Activated CD8-positive, alpha-beta T cell treated with anti-CD3 and anti-CD28 coated beads, Interleukin-2, amount 10 ng/mL, durations not matched to agents 7 days and 5 days (primary cell): ENCODE measurements at places on chromosomes 7 and 10.

DNA sequence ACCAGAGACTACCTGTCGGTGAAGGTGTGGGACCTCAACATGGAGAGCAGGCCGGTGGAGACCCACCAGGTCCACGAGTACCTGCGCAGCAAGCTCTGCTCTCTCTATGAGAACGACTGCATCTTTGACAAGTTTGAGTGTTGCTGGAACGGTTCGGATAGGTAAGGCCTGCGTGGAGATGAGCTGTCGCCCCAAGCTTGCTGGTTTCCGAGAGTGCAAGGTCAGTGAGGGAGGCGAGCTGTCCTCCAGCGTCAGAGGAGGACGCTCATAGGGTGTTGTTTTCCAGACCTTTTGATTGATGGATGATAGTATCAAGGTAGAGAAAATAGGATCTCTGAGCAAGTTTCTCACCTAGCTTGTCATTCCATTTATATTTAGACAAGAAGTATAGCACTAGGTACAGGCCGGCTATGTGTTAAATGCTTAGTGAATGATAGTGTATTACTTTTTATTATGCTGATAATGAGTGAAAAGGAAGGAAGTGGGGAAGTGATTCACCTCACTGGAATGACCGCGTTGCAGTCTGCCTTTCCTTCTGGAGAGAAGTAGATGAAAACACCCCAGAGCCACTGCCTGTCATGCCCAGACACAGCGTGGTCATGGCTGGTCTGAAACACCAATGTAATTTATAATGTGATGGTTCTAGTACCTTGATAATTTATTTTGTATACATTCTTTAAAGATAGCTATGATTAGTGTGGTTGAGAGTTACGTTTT lies 33.9 kb downstream of the BNIP3 start:
- no peak for DNase-seq

- DNase-seq, result no peak
These were observed 31.0 kb upstream of the PFKP start for GRCh38 chr10:3036155-3037021.

GRCh38 chr10:21510241-21511094 lies 15.0 kb downstream of the SKIDA1 start:
- DNase-seq, result no peak

DNA sequence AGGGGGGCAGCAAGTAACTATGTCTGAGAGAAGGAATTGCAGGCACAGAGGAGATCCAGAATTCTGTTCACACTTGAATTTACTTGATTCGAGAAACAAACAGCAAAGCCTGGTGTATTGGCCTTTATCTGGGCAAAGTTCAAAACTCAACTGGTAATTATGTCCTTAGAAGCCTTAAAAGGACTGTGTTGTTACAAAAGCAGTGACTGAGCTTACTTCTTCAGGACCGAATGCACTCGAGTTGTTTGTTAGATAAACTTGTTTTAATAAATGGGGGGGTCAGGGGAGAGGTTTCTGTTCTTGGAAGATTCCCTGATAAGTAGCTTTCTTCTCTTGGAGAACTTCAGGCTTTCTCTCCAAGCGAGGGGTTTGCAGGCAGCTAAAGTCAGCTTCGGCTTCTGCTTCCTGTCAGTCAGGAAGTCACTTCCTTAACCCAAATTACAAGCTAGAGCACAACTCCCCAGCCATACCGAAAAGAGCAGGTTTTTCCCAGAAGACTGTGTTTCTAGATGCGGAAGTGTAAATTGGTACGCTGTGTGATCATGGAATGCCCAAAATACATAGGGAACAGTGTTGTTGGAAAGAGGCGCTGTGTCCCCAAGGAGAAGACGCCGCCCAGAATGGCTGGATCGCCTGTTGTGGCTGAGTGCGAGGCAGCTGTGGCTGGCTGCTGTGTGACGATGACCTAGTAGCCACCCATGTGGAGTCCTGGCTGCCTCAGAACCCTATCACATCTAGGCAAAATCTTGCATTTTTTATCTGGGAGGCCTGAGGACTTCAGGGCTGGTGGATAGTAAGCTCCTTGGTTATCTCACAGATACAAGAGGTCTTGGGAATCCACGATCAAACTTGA lies 110.4 kb downstream of the TCF7L2 start:
- no peak for DNase-seq

- DNase-seq, result no peak
These were observed 211.5 kb upstream of the SLC26A5 start for GRCh38 chr7:103657474-103657894.

DNA sequence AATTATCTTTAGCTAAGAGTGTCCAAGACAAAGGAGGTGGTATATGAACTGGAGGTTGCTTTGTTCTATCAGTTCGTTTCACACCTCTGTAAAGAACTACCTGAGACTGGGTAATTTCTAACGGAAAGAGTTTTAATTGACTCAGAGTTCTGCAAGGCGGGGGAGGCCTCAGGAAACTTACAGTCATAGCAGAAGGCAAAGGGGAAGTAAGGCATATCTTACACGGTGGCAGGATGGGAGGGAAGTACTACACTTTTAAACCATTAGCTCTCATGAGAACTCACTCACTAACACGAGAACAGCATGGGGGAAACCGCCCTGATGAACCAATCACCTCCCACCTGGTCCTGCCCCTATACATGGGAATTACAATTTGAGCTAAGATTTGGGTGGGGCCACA lies 1202.3 kb upstream of the LRRTM3 start:
- DNase-seq, result no peak

DNA sequence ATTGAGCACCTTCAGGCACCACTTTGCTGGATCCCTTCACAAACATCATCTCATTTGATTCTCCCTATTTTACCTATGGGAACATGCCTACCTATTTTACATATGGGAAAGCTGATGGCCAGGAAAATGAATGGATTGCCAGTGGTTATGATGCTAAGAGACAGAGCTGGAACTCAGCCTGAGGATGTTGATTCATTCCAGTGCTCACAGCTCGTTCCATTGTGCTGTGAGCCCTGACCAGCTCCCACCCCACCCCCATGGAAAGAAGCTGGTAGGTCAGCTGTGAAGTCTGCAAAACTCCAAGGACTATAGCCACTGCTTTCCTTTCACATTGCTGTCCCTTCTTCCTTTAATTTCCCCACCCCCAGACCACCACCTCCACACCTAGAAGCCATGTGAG lies 9.6 kb downstream of the UBTD1 start:
- DNase-seq, result no peak

DNA sequence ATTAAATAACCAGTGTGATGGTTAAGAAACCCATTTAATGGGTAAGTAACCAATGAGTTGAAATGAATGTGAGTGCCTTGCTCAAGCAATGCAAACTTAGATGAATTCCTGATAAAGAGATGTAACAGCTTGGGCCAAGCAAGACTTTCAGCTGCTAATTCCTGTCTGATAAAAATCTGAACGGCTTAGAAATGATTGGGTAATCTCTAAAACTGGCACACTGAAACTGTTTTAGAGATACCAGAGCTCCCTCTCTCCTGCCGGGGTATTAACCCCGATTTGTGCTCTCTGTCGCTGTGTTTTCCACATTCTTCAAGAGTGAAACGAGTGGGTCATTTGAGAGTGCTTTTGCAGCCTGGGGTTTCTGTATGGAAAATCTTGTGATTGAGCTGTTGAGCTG lies 534.9 kb upstream of the GALNT17 start:
- no peak for DNase-seq

GRCh38 chr10:114674346-114674745 lies 16.3 kb upstream of the ABLIM1 start:
- DNase-seq, result no peak

- no peak for DNase-seq
These were observed 54.9 kb downstream of the JAZF1 start for GRCh38 chr7:28125431-28126409.

DNA sequence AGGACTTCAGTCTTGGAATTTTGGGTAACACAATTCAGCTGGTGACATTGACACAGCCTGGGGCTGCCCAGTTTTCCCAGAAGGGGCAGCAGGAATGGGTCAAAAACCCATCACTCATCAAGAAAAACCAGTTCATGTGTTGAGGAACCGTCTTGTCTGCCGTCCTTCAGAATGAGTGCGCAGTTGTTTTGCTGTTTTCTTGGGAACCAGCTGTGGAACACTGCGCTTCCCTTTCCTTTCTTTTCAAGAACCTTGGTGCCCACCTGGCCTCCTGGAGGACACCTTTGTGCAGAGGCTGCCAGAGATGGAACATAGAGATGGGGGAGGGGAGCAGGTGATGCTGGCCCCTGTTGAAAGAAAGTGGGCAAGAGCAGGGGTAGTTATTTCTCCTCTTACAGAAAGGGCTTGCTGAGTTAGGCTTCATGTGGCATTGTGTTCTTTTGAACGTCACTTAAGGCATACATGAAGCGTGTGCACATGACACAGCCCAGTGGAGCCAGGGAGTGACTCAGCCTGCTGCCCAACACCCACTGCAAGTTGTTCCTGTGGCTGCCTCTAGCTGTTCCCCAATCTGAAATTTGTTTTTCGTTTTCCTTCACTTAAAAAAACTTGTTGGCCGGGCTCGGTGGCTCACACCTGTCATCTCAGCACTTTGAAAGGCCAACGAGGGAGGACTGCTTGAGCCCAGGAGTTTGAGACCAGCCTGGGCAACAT lies 87.4 kb upstream of the TNS3 start:
- DNase-seq, result no peak

DNA sequence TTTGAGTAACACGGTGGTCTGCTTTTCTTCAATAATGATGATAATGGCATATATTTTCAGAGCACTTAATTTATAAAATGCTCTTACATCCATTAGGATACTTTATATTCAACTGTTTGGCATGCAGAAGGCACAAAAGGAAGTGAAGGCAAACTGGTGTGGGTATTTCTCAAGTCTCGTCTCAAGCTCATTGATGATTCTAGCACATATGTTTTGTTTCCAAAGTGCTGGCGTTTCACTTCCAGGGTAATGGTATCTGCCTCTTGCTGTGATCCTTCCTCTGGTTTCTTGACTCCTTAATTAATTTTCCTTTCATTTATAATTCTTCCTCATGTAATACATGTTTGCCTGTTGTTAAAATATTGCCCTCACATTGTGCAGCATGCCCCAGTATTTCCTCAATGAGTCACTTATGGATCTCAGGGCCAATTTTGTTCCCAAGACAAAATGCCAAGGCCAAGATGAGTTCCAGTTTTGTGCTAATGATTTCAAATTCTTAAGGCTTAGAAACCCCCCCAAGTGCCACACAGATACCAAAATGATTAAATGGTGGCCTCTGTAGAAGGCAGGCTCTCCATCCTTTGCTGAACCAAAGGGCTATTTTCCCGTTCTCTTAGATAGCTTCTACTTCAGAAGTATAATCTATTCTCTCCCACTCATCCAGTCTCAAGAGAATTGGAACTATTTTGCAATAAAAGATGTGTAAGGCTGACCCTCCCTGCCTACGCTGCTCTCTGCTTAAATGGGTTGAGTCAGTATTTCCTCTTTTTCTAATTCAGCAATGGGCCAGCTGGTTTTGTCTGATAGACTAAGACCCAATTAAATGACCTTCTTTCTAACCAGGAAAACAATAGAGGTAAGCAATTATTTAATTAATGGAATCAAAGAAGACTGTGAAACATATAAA lies 171.2 kb downstream of the ZNF365 start:
- DNase-seq, result no peak

DNA sequence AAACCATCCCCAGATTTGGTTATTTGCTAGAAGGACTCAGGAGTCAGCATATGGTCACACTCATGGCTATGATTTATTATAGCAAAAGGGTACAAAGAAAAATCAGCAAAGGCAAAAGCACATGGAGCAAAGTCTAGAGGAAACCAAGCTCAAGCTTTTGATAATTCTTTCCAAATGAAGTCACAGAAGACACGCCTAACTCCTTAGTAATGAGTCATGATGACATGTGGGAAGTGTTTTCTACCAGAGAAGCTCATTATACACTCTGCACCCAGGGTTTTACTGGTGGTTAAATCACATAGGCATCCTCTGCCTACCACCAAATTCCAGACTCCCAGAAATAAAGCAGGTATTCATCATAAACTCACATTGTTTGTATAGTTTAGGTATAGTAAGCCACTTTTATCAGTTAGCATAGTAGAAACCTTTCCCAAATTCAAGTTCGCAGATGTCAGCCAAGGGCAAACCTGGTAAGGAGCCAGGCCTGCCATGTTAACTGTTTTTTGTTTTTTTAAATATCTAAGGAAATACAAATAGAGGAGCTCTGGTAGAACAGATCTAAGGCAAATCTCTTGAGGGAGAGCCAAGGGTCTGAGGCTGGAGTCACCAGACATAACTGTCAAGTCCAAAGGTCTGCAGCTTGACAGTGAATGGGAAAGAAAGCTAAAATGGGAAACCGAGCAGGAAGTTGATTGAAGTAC lies 15.4 kb upstream of the HIBADH start:
- DNase-seq, result no peak
